ENCODE measurements at places on chromosomes 4 and X.

DNA sequence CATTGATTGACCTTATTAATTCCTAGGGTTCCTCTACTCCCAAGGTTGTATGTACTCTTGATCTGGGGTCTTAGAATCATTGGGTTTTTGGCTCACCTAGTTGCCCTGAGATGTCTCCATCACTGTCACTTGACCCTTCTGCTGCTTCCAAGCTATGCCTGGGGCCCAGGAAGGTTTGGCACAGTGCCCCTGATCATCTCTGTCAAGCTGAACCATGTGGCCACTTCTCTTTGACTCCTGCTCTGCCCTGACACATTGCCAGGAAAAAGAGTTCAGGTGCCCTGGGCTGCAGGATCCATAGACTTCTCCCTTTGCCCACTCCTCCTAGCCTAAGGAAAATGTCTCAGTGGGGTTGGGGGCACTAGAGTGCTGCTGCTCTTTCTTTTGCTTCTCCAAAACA, 3.9 kb upstream of the CHST7 start:
- no peak for DNase-seq

DNA sequence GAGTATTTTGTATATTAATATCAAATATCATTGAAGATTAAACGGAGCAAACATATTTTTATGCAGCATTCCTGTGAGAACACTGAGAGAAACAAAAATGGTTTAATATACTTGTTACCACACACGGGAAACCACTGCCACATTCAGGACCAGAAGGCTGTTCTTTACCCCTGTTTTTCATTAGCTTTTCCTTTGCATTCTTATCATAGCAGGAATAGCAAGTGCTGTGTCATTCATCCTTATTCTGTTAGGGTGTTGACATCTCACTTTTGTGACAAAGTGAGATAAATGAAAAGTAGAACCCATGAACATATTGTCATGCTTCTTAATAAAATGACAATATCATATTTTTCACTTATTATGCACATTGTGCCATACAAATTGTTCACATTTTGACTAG, 212.4 kb upstream of the NDST4 start:
- DNase-seq = no peak

DNA sequence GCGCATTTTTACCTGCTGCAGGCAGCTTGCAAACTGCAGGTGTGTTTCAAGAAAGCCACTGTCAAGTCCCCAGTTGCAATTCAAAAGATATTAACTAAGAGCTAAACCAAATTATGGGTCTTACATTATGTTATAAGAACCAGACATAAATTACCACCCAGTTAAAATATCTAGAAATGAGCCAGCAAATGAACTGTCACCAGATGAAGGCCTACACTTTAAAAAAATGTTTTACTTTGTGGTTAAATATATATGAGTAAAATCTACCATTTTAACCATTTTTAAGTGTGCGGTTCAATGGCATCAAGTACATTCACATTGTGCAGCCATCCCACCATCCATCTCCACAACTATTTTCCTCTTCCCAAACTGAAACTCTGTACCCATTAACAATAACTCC, 32.0 kb upstream of the TMEM131L start:
- no peak for DNase-seq

DNA sequence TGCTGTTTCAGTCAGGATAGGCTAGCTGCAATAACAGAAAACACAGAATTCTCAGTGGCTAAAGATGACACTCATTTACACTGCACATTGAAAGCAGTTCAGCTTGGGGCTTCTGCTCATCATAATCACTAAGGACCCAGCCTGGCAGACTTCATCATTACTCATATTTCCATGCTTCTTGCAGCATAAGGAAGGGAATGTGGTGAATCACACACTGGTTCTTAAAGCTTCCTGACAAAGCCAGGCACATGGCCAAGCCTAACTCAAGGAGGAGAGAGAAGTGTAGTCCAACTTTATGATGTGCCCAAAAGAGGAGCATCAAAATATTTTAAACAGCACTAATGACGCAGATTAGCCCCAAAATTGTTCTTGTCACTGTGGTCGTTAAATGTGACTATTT, 186.5 kb downstream of the BANK1 start:
- DNase-seq = no peak

- DNase-seq = no peak
Observed at GRCh38 chrX:152896450-152896849, 1.4 kb upstream of the ZNF185 start.

DNA sequence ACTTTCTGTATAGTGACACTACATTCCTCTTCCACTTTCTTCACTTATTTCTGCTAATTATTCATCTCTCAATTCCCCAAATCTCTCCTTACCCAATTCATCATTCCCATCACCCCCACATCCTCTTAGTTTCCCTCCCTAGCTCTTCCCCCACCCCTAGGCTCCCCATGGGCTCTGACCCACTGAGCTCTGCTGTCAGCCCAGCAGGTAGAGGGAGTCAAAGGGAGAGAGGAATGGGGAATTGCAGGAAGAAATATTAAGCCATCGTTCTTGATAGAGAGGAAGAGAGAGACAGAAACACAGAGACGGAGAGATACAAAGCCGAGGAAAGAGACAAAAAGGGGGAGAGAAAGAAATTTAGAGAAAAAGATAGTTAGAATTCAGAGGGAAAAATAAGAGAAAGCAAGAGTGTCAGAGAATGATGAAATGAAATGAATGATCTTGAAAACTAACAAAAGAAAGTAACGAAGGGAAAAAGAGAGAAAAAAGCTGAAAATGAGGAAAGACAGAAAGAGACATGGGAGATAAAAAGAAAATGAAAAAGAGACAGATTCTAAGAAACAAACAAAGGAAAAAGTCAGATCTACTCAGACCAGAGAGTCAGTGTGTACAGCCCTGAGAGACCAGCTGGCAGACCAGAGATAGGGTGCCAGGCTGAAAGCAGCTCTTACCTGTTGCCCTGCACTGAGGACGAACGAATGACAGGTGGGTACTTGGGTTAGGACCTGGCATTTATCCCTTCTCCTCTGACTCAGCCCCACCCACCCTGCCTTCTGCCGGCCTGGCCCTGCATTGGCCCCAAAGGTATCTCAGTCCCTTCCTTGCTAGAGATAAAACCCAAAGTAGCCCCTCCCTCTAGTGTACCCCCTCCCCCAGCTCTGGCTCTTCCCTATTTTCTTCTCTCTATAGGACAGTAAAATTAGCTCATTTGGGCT, at the start of gene ALAS2:
ALAS2 (minus strand) TSS at position 707 of the 935 bp plus-strand sequence. CDS start 4,977 bp downstream, outside the sequence.
- no peak for DNase-seq

DNA sequence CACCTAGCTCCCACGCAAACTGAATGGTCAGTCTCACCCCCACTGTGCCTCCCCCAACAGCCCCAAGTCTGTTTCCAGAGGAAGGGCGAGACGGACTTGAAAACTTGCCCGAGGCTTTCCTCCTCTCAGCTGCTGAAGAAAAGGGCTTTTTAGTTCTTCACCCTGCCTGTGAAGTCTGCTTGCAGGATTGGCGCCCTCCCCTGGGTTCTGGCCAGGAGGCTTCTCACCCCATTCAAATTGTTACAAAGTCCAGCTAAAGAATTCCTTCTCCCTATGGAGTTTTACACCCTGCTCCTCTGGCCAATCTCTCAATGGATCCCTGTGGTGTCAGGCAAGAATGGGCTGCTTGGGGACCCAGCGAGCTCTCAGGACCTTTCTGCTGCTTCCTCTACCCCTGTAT, 241.0 kb downstream of the AFF2 start:
- DNase-seq = no peak

GRCh38 chrX:123967497-123967896, 6.0 kb downstream of the STAG2 start:
- DNase-seq = no peak

DNA sequence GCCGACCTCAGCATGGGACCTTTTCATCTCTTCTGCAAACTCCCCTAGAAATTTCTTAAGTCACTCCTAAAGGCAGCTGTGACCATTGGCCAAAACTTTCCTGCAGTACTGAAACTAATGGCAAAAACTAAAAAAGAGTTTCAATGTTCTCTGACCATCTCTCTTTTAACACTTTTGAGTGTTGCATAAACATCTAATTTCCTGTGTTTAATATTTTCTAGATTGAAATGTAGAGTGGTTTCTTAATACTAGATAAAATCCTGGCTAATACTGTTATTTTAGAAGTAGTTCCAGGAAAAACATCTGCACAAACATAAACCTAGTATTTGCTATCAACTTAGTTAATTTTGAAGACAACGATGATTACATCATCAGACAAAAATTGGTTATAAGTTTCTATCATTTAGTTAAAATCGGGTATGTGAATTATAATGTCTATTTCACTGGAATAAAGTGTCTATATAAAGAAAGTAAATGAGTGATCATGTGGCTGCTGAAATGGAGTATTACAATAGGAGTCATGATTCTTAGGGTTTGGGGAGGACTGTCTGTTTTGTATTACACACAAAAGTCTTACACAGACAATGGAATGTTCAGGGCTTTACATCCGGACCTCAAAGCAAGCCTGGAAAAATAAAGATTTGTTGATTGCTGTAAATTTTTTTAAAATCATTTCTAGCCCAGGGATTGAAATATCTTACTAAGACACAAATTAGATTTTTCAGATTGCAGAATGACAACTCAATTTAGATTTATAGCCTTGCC, 1323.4 kb downstream of the C4orf33 start:
- DNase-seq = no peak

DNA sequence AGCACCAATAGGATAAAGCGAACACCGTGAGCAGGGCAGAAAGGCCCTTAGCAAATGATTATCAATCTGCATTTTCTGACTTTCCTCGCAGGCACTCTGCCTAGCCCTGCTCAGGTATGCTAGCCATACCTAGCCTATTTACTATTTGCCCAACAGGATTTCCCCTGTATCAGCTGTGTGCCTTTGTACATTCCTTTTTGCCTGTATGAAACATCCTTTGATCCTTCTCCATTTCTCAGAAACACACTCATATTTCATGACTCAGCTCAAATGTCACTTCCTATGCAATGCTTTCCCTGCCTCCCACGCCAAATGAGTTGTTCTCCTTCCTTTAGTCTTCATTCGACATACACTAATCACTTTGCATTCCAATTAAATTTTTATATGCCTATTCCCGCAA, 37.2 kb downstream of the PCDH7 start:
- DNase-seq = no peak

DNA sequence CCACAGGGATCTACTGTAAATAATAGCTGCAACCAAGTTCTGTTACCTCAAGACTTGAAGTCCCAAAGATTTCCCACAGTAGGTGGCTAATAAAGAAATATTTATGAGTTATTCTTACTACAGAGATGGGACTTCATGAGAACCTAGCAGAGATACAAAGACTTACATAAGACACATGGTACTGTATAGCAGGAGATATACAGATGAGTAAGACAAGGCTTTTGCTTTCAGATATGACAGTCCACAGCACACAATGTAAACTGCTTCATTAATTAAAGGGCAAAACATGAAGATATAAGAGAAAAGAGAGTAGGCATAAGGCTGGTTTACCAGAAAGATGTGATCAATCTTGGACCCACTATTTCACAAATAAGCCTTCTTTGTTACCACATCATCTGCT, 6.6 kb downstream of the ANKRD17 start:
- DNase-seq = no peak

- no peak for DNase-seq
Observed at GRCh38 chrX:125622899-125623298, 303.2 kb downstream of the TEX13C start.

GRCh38 chr4:41420541-41420940, 117.4 kb upstream of the LIMCH1 start:
- DNase-seq = no peak

- DNase-seq = peak; percentile 54
Observed at GRCh38 chr4:152534541-152535359, 1.1 kb downstream of the FBXW7 start.

- DNase-seq = no peak
Observed at GRCh38 chrX:54808109-54808604, 612 bp downstream of the MAGED2 start.

GRCh38 chr4:172786039-172786792, 382.4 kb upstream of the GALNT7 start:
- no peak for DNase-seq

DNA sequence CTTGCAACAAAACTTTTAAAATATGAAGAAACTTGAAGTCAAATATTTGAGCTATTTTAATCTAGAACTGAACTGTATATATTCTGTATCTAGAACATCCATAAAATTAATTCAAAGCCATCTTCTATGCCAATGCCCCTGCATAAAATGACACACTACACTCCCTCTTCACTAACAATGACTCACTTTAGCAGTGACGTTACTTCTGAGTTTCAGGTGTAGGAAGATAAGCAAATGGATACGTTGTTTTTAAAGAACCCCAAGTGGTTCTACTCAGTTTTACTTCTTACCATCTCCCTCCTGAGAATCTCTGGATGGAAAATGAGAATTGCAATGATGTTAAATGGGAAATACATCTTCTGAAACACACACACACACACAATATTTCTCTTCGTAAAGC, 45.2 kb downstream of the CXXC4 start:
- DNase-seq = no peak

- DNase-seq = no peak
Observed at GRCh38 chr4:6524436-6524835, 50.6 kb upstream of the MAN2B2 start.

DNA sequence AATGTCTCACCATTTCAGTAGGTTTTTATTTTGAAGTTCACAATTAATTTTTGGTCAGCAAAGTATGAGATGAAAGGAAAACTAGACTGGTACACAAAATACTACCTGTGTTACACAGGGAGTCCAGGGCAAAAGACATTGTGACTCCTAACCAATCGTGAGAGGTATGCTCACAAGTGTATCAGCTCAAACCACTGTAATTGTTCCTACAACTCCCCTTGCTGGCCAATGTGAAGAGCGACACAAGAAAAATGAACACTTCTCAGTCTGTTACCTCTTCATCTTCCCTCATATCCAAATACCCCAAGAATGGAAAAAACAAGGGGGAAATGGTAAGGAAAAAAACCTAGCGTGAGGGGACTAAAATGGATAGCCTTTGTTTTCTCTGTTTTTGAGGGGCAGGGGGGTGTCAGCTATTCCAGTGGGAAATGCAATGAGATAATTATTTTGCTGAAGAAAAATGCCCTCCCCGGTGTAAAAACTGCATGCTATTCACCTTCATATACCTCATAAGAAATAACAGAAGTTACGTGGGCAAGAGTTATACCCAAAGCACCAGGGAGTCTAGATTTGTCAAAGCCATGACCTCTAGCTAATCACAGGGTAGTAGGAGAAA, 30.6 kb upstream of the NSUN7 start:
- no peak for DNase-seq

GRCh38 chr4:5203993-5204310, 152.7 kb downstream of the STK32B start:
- DNase-seq = no peak

DNA sequence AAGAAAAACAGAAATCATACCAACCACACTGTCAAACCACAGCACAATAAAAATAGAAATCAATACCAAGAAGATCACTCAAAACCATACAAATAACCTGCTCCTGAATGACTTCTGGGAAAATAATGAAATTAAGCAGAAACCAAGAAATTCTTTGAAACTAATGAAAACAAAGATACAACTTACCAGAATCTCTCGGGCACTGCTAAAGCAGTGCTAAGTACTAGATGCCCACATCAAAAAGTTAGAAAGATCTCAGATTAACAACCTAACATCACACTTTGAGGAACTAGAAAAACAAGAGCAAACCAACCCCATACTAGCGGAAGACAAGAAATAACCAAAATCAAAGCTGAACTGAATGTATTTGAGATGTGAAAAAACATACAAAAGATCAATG, 33.2 kb downstream of the AWAT2 start:
- peak; percentile 1 for DNase-seq

GRCh38 chr4:156635051-156635450, 336.5 kb downstream of the PDGFC start:
- no peak for DNase-seq
